ENCODE measurements at places on chromosomes 6 and 20.

DNA sequence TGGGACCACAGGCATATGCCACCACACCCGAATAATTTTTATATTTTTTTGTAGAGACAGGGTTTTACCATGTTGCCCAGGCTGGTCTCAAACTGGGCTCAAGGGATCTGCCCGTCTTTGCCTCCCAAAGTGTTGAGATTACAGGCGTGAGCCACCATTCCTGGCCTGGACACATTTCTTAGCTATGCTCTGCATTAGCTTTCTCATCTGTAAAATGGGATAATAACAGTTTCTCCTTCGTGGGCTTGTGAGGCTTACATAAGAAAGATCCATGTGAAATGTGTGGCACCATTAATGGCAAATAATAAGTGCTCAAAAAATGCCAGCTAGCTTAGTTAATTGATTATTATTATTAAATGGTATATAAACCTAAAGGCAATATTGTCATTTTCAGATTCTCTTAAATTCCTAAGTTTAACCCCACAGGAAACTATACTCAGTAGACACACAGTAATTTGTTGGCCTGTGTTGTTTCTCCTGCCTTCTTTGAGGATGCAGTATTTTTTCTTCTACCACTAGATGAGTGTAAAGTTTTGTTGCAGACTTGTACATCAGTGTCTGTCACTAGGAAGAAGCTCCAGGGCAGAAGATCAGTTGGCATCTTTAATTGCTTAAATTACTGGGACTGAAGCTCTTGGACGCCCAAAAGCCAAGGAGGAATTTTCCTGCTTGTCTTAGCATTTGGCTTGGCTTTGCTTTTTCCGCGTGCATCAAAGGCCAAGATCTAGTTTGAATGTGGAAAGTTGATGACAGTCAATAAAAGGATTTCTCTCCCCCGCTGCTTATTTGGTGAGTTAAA lies 162.3 kb upstream of the ZNF217 start:
- no peak for DNase-seq

- no peak for DNase-seq
Measured at GRCh38 chr6:3616565-3617176, 134.8 kb downstream of the PXDC1 start.

GRCh38 chr20:53844259-53844658 lies 226.1 kb downstream of the BCAS1 start:
- no peak for DNase-seq

DNA sequence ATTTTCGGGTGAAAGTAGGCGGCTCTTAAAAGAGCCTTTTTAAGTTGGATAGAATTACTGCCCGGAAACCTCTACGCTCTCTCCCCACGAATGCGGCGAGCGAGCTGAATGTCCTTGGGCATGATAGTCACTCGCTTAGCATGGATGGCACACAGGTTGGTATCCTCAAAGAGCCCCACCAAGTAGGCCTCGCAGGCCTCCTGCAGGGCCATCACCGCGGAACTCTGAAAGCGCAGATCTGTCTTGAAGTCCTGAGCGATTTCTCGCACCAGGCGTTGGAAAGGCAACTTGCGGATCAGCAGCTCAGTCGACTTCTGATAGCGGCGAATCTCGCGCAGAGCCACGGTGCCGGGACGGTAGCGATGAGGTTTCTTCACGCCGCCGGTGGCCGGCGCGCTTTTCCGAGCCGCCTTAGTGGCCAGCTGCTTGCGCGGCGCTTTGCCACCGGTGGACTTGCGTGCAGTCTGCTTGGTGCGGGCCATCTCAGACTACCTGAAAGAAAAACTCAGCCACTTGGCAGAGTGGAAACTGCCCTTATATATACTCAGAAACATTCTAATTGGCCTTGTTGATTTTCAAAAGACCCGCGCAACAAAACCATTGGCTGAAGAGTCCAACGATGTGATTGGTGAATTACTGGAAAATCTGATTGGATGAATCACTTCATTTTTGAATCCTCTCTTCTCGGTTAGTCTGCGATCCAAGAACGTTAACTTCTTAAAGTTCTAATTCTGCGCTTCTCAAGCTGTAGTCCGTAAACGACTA lies 93.9 kb upstream of the BTN3A2 start:
- peak; percentile 65 for DNase-seq

GRCh38 chr6:94238868-94239267 lies 819.5 kb upstream of the EPHA7 start:
- no peak for DNase-seq

DNA sequence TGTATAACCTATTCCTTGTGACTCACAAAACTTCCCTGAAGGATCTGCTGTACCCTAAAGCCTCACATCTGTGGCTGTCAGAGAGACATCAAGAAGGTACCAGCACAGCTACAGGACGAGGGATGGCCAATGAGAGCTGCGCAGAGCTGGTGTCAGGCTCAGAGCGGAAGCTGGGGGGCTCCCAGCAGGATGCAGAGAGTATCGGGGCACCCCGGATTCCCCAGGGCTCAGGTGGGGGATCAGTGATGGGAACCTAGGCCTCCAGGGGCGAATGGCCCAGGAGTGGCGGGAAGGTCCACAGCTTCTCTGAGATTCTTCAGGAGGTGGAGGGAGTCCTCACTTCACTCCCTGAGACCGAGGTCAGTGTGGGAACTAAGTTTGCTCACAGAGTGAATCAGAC lies 30.9 kb upstream of the SMOC2 start:
- DNase-seq, result no peak

- no peak for DNase-seq
Measured at GRCh38 chr6:33597551-33598322, 17.7 kb upstream of the BAK1 start.

DNA sequence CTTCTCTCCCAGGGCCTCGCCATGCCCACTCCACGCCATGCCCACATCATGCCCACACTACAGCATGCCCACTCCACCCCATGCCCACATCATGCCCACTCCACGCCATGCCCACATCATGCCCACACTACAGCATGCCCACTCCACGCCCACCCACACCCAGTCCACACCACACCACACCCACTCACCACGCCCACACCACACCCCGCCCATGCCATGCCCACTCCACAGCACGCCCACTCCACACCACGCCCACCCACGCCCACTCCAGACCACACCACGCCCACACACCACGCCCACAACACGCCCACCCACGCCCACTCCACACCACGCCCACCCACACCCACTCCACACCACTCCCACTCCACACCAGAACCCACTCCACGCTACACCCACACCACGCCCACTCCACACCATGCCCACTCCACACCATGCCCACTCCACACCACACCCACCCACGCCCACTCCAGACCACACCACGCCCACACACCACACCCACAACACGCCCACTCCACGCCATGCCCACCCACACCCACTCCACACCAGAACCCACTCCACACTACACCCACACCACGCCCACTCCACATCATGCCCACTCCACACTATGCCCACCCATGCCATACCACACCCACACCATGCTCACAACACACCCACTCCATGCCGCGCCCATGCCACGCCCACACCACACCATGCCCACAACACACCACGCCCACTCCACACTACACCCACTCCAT lies 88.6 kb downstream of the ERMARD start:
- no peak for DNase-seq
